ENCODE measurements at places on chromosomes 2 and 18.
A peak's percentile ranks its signal among the peaks of the same experiment; 100 is the strongest.

DNA sequence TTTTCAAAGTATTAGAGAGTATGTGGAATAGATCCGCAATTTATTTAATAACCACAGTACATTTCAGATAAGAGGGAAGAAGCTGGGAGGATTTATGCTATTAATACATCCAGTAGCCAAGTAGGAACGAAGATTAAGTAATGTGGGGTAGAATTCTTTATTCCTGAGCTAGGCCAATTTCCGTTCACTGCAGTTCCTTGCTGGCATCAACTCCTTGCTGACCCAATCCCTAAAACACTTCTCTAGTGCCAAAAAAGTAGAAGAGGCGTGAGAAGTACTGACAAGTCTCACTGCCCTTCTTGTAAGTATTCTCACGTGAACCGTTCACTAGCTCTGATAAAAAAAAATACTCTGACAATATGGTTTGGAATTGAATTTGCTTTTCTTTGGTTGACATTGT lies 211.4 kb downstream of the EPHA4 start:
- DNase-seq, result no peak

DNA sequence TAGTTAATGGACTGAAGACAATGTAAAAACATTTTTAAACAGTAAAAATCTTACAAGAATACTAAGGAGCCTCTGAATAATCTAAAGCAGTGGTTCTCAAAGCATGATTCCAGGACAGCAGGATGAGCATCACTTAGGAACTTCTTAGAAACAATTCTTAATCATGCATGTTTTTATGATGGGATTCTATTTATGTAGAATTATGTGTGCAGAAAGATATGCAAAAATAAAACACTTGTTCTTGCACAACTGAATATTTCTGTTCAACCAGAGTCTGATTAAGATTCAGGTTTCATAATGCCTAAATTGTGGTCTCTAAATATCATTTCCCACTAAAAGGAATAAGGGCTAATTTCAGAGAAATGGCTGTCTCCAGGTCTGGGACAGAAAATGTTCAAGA lies 69.2 kb upstream of the MTIF2 start:
- no peak for DNase-seq

- peak; percentile 72 for DNase-seq
Observed at GRCh38 chr2:24026233-24026632, 16.3 kb downstream of the MFSD2B start.

GRCh38 chr2:46800218-46800617 lies 115.4 kb downstream of the MCFD2 start:
- DNase-seq, result no peak

DNA sequence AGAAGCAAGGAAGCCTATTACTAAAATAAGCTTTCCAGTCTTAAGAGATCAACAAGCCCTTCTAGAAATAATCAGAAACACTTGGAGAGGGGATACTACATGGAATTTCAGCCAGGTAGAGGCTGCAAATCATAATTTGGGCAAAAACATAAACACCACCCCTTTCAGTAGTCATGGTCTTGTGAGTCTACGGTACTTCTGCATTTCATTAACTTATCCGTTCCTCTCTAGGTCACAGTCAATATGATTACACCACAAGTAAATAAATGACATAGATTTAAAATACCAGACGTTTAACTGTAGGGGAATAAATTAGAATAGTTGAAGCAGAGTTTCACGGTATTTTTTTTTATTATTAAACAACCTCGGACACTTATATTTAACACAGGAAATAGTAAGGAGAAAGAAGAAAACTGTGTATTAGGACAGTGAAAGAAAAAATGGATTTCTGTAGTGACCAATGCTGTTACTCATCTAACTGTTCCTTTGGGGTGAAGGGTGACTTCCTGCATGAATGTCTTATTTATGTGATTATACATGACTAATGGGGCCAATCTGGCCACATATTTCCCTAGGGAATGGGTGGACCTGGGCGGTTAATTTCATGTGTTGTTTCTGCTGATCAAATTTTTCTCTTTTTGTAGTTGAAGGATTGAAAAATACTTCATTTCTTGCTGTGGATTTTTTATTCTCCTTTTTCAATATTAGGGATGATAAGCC lies 456.6 kb upstream of the UBE2E3 start:
- no peak for DNase-seq

- DNase-seq, result no peak
Observed at GRCh38 chr2:217980036-217980435, 22.8 kb downstream of the TNS1 start.

DNA sequence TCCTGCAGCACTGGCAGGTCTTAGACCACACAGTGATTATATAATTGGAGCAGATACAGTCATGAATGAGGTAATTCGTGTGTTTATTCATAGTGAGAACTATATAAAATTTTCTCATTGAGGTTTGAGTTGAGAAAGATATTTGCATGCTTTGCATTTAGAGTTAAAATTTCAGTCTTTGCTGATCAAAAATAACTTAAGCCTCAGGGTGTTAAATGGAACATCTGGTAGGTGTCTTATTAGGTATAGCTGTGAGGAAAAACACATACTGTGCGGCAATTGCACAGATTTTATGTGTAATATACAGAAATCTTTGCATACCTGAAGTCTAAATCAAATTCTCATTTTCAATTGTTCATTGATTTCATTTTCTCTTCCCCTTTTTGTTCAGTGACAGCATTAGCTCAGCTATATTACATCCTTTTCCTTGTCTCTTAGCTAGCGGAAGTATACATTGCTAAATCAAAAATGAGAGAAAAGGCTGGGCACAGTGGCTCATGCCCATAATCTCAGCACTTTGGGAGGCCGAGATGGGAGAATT lies 21.2 kb downstream of the GORASP2 start:
- DNase-seq, result no peak

DNA sequence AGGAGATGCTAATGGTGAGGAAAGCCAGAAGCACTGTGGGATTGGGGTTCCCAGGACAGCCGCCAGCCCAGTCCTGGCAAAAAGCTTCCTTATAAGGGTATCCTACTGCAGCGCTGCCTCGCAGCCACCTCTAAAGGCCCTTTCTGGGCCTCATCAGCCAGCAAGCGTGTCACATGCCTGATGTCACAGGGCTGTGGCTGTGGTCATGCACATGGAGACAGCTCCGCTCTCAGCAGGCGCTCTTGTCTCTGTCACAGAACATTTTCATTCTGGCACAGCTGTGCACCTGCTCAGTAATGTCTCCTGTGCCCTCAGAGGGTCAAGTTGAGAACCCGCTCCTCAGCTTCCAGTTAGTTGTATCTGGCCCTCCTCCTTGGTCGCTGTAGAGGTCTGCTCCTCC lies 17.7 kb upstream of the MAL start:
- no peak for DNase-seq

- DNase-seq, result no peak
Observed at GRCh38 chr2:111165084-111165483, 44.4 kb downstream of the BCL2L11 start.

- peak; percentile 81 for DNase-seq
Observed at GRCh38 chr2:222561817-222562645, 93.9 kb downstream of the FARSB start.

- DNase-seq, result no peak
Observed at GRCh38 chr2:181741756-181742155, 61.4 kb upstream of the NEUROD1 start.

DNA sequence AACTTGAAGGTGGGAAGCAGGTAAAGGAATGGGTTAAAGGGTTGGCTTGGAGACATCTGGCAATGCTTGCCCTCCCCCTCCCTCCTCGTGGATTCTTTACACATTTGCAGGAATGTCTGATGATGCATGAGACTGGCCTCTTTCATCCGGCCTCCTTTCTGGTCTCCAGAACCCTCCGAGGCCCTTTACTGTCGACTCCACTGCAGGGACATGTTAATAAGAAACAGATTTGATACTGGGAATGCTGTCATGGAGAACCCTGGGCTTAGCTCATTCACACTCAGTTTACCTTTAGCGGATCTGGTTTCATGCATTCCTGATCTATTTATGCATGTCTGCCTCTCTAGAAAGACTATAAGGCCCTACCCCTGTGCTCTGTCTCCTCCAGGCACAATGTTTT lies 238.7 kb downstream of the TGIF1 start:
- DNase-seq, result no peak

Data from H7 (cell line).